ENCODE measurements at places on chromosomes 1 and 21. TPM values are rescaled to one million over a fixed set of nuclear protein-coding genes. Genes with fewer than 3 reads are reported as not detected.

The KRTAP24-1 gene
- total RNA-seq, result not detected

The AKR7A3 gene
- total RNA-seq, result 0.88 TPM

The GPA33 gene
- total RNA-seq, result 1.8 TPM

The GABRD gene
- total RNA-seq, result not detected

The KCNQ4 gene
- total RNA-seq, result 0.45 TPM

The E2F2 gene
- total RNA-seq, result 22.1 TPM

The TGFB2 gene
- total RNA-seq, result not detected

The ZMYND12 gene
- 0.97 TPM for total RNA-seq

The NR5A2 gene
- not detected for total RNA-seq

The ACTA1 gene
- total RNA-seq, result not detected

All from activated CD4-positive, alpha-beta memory T cell treated with anti-CD3 and anti-CD28 coated beads for 36 hours (primary cell).